Smooth muscle cell of the brain vasculature (primary cell): ENCODE measurements at places on chromosomes 3 and 15.

GRCh38 chr3:42914771-42915515 is 9.0 kb downstream of the ZNF662 start:
- DNase-seq = no peak

DNA sequence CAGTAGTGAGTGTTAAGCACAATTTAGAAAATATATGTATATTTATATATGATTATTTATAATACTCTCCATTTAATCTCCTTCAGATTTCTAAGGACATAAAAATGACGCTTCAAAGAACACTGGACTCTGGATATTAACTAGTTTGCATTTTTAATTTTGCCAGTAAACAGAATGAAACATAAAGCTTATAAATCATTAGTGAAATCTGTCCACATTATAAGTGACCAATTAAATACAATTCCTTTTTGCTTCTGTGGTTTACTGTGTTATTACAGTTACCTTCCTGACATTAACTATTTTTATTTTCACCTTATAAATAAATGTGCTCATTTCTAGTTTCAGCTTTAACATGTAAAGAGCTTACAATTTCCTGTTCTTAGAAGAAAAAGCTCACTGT is 1081.1 kb upstream of the EPHA6 start:
- no peak for DNase-seq

DNA sequence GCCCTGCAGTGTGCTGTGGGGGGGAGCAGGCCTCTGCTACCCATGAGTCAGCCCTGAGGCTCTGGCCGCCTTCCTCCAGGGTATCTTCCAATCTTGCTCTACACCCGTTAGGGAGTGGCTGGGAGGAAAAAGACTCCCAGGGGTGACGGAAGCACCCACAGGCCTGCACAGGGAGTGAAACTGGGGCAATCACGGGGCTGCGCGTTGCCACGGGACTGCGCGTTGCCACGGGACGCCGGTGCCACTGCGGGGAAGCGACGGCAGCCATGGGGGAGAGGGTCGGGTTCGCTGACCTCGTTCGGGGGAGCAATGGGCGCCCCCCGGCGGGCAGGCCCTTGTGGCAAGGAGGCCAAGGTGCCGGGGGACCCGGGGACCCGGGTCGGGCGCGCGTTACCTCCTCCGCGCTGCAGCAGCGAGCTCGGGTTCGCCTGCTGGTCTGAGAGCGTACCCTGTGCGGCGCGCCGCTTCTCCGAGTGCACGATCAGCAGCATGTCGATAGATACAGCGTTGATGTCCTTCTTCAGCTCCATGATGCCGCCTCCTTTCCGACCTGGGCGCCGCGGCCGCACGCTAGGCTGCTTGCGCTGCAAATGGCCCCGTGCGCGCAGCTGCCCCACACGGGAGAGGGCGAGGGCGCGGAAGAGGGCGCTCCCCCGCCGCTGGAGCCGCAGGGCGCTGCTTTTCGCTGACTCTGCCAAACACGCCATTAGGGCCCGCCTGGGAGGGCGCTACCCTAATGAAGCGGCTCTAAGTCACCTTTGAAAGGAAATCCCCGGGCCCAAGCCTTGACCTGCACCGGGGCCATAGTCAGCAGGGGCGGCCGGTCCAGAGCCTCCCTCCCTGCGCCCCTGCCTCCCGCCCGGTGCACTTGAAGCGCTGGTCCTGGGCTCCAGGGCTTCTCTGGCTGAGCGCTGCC is at the start of gene KY:
TSS of gene KY (minus strand) at position 592 of the 916 bp plus-strand sequence. CDS start at position 530, 62 bp downstream.
- no peak for DNase-seq

GRCh38 chr3:58633157-58633865 is 33.3 kb downstream of the FAM3D start:
- DNase-seq = no peak

- DNase-seq = no peak
Measured at GRCh38 chr3:149701206-149701976, 43.6 kb upstream of the WWTR1 start.

DNA sequence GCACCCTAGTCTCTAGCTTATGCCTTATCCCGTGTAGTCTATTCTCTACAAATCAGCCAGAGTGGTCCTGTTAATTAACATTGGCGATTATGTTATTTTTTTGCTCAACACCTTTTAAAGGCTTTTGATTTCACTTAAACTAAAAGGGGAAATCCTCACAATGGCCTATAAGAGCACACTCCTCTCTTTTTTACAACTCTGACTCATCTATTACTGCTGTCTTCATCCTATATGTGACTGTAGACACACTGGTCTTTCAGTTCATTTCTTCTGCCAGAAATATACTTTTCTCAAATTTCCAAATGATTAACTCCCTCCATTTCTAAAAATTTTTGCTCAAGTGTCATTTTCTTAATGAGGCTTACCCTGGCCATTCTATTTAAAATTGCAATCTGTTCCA is 143.4 kb downstream of the NSUN3 start:
- no peak for DNase-seq

- no peak for DNase-seq
Measured at GRCh38 chr3:42545284-42545900, 36.4 kb downstream of the SEC22C start.

- DNase-seq = no peak
Measured at GRCh38 chr3:192543163-192543562, 184.2 kb downstream of the FGF12 start.

- no peak for DNase-seq
Measured at GRCh38 chr3:125481786-125482185, 38.2 kb downstream of the SNX4 start.

DNA sequence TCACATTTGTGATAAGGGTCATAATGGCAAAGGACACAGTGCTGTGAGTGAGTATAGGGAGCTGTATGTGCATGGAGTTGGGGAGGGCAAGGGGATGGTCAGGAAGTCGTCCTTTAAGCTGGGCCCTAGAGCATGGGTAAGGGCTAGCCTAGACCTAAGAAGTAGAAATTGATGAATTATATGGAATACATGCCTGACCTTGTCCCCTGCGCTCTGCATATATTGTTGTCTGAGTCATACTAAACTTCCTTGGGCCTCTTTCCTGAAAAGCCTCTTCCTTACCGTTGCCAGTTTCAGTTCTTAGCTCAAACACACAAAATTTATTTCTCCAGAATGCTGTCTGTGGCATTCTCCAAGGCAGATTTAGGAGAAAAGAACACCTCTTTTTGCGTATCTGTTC is 4.6 kb downstream of the SNRK start:
- DNase-seq = no peak

GRCh38 chr3:43288850-43289249 is 2.5 kb downstream of the SNRK start:
- no peak for DNase-seq

GRCh38 chr3:135739779-135740178 is 225.7 kb upstream of the PPP2R3A start:
- DNase-seq = no peak

GRCh38 chr15:100762913-100763834 is 116.5 kb upstream of the ALDH1A3 start:
- no peak for DNase-seq

DNA sequence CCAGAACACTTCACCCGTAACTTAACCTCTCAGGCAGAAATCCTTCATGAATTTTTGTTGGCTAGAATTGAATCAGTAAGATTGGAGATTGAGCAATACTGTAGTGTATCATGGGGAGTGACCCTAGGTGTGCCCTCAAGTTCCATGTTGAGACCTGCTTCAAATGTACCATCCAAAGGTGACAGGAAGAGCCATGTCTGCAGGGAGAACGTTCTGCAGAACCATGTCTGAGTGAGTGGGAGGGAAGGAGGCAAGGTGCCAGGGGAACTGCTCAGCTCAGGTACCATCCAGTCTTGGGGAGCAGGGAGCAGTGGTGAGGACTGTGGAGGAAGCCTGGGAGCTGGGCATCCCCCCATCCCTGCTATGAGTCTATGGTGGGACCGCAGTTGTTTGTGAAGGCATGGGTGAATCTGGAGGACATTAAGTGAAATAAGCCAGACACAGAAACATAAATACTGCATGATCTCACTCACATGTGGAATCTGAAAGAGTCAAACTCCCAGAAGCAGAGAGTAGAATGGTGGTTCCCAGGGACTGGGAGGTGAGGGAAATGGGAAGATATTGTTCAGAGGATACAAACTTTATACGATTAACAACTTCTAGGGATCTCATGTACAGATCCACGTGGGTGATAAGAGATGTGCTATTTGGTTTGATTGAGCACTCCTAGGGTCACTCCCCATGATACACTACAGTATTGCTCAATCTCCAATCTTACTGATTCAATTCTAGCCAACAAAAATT is 23.3 kb downstream of the CFAP161 start:
- DNase-seq = no peak

DNA sequence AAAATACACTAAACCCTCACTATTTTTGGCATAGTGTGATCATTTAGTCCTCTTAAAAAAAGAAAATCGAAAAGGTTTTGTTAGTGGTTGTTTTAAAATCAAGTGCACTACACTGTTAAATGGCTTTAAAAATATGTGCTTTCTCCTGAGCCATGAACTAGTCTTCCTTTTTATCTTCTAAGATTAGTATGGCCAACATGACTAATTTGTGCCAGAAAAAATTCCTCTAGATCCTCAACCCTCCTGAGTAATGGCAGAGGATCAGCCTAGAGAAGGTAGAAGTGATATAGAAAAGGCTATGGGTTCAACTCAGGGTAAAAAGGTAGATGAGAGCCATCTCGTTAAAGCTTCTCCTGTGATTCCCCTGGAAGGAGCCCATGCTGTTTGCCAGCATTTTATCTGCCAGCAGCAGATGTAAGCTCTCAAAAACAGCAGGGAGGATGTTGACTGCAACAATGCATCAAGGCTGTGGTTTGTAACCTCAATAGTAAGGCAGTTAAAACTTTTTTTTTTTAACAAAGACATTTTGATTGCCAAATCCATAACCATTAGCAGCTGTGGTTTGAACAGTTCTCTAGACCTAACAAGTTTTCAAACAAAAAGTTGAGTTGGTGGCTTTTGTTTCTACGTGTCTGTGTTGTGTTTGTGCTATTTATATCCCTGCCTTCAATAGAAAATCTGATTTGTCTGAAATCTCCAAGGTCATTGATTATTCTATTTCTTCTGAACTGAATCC is 30.2 kb upstream of the ZNF609 start:
- peak; percentile 77 for DNase-seq

- DNase-seq = no peak
Measured at GRCh38 chr3:122987736-122988319, 39.7 kb downstream of the SEMA5B start.

DNA sequence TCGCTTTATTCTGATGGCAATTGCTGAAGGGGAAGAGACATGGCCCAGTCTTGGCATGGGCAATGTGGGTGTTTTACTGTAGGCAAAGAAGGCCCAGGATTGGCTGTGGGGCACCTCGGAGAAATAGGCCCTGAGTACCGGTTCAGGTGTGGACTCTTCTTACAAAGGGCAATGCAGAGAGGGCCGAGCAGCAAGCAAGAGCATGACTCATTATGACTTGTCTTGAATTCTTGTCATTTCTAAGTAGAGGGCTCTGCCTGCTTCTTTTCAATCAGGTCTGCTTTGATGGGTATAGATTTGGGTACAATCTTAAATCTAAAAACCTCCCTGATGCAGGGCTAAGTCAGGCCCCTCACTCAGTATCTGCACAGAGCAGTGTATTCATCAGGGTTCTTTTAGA is 14.8 kb upstream of the BUB1B start:
- DNase-seq = no peak

- DNase-seq = no peak
Measured at GRCh38 chr3:61579685-61580084, 18.3 kb downstream of the PTPRG start.

GRCh38 chr3:141103067-141103466 is 51.9 kb downstream of the SPSB4 start:
- no peak for DNase-seq

GRCh38 chr15:43225201-43225949 is 4.6 kb upstream of the EPB42 start:
- DNase-seq = no peak

DNA sequence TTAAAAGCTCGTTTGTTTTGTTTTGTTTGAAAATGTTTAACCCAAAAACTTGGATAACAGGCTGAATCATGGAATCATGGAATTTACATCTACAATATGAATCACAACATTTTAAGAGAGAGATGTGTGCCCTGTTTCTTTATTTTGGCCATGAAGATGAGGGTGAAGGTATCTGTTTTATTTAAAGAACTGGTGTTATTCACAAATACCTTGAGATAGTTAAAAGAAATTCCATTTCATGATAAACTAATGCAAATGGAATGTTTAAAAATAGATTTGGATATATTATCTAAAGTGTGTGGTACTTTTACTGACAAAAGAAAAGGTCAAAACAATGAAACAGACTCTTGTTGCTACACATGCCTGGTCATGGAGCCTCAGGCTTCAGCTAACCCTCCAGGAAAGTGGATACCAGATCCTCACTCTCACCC is 486.0 kb upstream of the CFAP20DC start:
- DNase-seq = no peak

- DNase-seq = no peak
Measured at GRCh38 chr3:20462226-20462625, 276.2 kb upstream of the SGO1 start.

- DNase-seq = no peak
Measured at GRCh38 chr3:67381667-67382272, 272.6 kb downstream of the SUCLG2 start.

DNA sequence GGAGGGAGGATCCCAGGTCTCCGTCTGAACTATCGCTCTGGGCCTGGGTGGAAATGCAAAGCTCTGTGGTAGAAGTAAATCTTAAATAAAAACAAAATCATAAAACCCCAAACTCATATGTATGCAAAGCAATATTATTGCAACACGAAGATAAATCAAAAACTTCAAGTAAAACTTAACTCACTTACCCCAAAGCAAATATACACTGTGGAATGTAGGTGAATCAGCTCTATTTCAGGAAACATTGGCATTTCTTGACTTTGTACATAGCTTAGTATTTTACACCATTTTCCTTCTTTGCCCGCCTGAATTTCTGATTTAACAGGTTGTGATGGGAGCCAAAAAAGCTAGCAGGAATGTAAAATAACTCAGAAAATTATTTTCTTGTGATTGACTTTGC is 126.2 kb downstream of the TPRG1 start:
- no peak for DNase-seq

DNA sequence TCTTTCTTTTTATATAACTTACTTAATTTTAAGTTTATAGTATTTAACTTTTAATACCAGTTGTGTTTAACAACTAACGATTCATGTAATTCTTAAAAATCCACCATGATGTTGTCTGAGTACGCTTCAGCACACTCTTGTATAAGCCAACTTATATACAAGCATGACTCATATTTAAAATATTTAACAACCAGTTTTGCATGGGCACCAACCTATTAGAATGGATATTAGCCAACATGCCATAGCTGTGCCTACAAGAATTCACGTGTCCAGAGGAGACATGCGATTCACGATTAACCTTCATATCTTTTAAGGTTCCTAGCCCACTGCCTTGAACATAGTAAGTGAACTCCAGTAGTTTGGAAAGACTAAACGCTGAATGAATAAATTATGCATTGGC is 1023.2 kb downstream of the TBL1XR1 start:
- DNase-seq = no peak

GRCh38 chr3:185713015-185713414 is 111.8 kb downstream of the IGF2BP2 start:
- DNase-seq = no peak

DNA sequence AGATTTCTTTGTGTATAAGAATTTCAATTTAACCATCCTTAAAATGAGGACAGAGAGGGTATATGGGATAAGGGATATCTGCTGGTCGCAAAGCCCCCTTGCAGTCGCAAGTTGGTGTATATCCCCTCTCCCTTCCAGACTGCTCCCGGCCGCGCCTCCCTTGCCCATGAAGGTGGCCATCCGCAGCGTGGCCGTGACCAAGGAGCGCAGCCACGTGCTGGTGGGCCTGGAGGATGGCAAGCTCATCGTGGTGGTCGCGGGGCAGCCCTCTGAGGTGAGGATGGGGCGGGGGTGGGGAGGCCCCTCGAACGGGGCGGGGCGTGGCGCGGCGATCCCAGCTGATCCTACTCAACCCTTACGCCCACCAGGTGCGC is 29.4 kb downstream of the NBEAL2 start:
- no peak for DNase-seq
